Activated gamma-delta T cell treated with anti-CD3 and anti-CD28 coated beads, Interleukin-2, amount 50 U/mL, for 16 hours (primary cell): ENCODE measurements at places on chromosomes 5 and 9.

GRCh38 chr5:141330299-141331080 is at the start of gene PCDHGA1:
PCDHGA1 (plus strand) TSS chr5:141330514.
- DNase-seq = no peak

- DNase-seq = peak; percentile 38
Measured at GRCh38 chr5:181181650-181182565, 23.1 kb downstream of the TRIM7 start.

DNA sequence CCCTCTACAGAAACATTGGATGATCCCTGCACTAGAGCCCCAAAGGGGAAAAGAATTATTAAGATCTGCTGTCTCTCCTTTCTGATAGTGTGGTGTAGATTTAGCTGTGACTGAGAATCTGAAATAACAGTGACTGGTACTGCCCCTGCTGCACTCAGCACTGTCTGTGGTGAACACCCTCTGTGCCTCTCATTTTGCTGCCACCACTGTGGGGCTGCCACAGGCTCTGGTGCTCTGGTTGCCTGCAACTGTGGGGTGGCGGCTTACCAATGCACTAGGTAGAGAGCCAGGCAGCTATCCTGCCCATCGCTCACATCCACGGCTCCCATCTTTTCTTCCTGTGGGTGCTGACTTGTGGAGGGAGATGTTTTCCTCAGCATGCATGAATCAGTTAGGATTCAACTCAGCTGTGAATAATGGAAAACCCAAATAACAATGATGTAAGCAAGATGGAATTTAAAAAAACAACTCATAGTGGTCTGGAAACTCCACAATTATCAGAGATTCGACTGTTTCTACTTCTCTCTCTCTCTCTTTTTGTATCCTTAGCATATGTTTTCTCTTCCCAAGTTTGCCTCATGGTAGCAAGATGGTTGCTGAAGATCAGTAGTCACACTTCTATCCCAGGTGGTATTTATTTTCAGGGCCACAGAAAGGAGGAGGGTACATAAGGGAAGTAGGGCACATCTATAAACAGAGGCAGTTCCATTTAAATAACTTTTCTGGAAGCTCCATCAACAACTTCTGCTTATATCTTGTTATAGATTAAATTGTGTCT is 99.8 kb upstream of the DAP start:
- DNase-seq = no peak

DNA sequence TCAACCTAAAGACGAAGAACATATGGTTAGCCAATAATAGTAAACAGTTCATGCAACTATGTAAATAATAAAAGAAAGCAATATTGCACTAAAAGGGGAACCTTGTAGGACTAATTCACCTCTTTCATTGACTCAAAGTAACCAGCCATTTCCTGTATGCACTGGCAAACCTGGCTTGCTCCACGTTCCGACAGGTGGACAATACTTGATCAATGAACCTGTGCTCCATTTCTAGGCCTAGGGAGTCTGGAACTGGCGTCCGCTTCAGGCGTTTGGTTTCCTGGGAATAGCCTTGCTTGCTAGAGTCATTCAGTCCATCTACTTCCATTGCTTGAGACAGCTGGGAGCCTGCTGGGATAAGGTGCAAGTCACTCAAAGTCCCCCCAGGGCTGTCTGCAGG is 41.6 kb downstream of the PTAR1 start:
- no peak for DNase-seq

GRCh38 chr5:126846744-126847455 is 70.0 kb downstream of the LMNB1 start:
- no peak for DNase-seq

GRCh38 chr9:104555521-104555920 is 13.4 kb upstream of the OR13C8 start:
- DNase-seq = no peak

DNA sequence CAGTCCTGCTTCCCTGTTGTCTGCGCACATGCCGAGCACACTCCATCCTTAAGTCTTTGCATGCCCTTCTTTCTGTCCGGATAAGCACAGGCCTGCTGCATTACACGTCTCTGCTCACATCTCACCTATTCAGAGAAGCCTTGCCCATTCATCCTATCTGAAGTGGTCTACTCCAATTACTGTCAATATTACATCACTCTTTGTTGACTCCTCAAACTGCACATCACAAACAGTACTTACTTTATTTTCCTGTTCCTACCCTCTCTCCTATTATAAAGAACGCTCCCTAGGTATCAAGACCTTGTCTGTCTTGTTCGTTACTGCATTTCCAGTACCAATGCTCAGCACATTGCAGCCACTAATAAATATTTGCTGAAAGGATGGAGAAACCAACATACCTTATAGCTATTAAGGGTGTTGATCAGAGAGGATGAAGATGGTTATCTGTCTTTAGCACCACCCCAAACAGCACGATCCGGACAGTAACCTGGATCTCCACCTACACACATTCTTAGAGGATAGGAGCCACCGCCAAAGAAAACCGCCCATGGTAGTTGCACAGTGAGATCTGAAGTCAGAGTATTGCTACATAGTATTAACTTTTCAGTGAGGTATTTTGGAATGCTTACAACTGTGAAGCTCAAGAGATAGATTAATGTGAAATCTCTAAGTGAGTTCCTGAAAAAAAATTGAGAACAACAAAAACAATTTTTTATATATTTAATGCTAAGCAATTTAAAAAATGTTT is 1.6 kb upstream of the PRRC1 start:
- DNase-seq = no peak

- DNase-seq = peak; percentile 1
Measured at GRCh38 chr9:117783828-117784227, 79.6 kb downstream of the TLR4 start.

- DNase-seq = no peak
Measured at GRCh38 chr5:78811121-78811817, 162.7 kb upstream of the LHFPL2 start.

- DNase-seq = no peak
Measured at GRCh38 chr9:7287986-7288385, 511.6 kb downstream of the DMAC1 start.
